Right lung (tissue), 10 donors: ENCODE measurements at places on chromosomes 1 and 21. TPM values are rescaled to one million over a fixed set of nuclear protein-coding genes. Genes with fewer than 3 reads are reported as not detected.
A peak's percentile ranks its signal among the peaks of the same experiment; 100 is the strongest.

DNA sequence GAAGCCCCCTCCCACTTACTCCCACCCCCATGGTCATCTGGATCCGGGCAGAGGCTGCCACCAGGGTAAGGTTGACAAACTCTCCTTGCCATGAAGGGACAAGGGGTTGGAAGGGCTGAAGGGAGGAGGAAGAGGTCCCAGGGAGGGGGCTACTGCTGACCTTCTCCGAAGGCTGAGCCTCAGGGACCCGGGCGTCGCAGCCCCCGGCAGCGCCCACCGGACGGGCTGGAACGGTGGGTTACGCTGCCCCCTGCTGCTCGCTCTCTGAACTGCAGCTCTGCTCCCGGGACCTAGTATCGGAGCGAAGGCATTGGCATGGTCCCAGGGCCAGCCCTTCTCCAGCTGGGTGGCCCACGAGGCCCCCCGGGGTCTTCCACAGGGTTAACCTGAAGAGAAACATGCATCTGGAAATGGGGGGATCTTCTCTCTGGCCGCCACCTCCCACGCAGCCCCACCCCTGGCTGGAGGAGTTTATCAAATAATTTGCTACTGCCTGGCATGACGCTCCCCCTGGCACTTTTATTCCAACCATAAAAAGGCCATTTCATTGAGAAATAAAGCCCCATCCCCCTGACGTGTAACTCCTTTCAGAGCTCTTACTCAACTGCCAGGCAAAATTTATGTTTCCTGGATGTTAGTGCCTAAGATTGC is 70.4 kb upstream of the TARDBP start:
- peak; percentile 65 for DNase-seq

DNA sequence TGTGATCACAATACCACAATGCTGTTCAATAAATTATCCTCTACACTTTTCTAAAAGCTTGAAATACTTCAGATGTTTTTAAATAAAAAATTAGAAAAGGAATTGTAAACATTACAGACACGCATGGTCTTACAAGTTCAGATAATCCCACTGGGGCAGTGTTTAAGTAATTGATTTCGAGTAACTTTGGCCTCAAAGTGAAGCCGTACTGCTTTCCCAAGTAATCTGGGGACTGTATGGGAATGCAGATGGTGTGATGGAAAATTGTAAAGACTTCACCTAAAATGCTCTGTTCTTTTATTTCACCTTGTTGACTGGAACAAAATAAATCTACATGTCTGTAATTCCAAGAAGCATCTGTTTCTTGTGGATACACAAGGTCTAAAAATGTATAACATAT is 401.7 kb upstream of the LYPLAL1 start:
- DNase-seq: no peak

DNA sequence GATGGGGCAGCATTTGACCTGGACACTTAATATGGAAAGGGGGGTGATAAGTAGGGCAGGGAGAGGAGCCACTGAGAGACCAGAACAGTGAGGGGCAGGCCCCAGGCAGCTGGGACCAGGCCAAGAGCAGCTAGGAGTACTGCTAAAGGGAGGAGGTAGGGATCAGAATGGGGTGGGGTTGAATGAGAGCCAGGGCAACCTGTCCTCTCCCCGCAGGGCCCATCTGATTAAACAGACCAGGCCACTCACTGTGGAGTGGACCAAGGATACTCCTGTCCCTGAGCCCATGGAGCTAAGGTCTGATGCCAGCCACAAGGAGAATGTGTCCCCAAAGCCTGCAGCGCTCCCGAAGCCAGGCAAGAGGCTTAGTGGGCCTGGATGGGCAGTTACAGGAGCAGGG is 2.1 kb downstream of the C1orf167 start:
- no peak for DNase-seq

DNA sequence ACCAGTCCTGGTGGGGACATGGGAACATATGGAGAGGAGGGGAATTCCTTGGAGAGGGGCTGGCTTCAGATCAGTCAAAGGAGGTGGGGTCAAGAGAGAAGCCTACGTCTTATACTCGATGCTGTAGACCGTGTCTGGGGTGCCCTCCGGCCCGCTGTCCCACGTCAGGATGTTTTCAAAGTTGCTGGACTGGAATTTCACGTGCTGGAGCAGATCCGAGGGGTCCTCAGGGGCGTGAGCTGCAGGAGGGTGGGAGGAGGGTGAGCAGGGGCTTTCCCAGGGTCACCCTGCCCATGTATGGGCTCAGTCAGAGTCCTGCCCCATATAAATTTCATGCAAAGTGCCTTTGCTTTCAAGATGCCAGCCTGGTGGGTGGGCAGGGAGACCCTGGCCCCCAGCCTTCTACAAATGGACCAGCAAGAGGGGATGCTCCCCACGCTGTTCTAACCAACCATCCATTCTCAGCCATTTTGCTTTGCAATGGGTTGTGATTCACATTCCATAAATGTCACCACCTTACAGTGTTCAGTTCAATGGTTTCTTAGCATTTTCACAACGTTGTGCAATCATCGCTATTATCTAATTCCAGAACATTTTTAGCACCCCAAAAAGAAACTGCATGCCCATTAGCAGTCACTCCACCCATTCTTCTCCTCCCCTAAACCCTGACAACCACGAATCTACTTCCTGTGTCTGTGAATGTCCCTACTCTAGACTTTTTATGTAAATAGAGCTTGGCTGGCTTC is 4.3 kb downstream of the IL22RA1 start:
- no peak for DNase-seq

GRCh38 chr1:154478639-154479038 is 23.4 kb upstream of the TDRD10 start:
- DNase-seq: no peak

DNA sequence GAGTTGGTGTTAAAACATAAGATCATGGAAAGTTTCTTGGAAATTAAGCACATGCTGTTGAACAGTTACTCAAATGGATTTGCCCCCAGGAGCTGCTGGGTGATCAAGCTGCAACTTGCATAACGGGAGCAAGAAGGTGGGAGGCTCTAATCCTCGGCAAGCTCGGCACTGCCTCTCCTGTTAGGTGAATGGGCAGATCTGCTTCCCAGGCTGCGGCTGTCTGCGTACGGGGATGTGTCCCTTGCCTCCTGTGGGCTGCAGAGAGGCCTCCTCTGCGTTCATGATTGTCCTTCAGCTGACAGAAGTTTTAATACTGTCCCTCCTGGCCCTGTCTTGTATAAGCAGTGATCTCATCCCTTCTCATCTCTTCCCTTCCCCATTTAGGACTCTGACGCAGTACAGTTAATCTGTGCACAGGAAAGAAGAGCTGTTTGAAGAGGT is 36.7 kb downstream of the ATP1A1 start:
- DNase-seq: no peak

- DNase-seq: peak; percentile 42
These were observed 302.1 kb upstream of the RRP15 start for GRCh38 chr1:217983051-217983375.

AGRN gene
- 121 TPM for polyA plus RNA-seq

DNA sequence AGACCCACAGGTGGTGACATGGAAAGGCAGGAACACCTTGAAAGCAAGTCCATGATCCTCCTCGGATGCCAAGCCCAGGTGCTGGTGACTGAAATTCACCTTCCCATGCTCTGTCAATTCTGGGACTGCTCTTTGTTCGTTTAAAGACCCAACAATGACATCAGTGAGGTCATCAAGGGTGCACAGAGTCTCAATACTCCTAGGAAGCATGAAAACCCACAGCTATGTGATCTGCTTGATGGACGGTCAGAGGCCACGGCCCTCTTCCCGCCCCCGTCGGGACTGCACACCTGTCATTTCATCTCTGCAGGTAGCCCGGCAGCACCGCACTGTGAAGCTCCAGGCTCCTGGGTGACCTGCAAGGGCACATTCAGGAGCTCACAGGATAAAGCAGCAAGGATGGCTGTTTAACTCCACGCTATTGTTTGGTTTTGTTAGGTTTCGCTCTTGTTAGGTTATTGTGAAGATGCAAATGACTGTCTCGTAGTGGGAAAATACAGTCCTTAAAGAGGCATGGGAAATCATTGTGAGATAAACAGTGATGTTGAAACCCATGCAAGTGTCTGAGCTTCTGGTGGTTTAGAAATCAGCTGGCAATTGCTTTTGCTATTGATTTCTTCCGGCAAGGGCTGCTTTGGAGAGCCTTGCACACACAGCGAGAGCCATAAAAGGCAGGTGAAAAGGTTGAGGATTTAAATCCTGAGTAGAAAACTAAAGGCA is 124.8 kb upstream of the AJAP1 start:
- no peak for DNase-seq

LAMC2 gene
- 40.2 TPM for polyA plus RNA-seq

GRCh38 chr1:156523801-156524480 is 23.4 kb upstream of the MEF2D start:
- no peak for DNase-seq

- no peak for DNase-seq
These were observed 358.6 kb upstream of the LYPLAL1 start for GRCh38 chr1:218815076-218815475.

DNA sequence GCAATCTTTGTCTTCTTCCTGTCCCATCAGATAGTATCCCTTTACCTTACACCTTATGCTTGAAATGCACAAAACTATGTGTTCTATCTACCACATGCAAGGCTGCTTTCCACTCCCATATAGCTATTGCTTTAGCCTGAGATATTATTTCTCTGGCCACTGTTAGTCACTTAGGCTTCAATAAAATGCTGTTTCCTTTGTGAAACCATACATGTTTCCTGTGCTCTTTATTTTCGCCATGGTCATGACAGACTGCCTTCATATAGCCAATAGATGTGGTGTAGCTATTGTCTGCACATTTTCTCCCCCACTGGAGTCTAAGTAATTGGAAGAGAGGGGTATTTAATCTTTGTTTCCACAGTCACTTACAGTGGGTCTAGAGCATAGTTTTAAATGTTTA is 108.4 kb downstream of the GREM2 start:
- no peak for DNase-seq

ACTN2 gene
- 2.3 TPM for polyA plus RNA-seq

CDA gene
- 0.50 TPM for polyA plus RNA-seq

- no peak for DNase-seq
These were observed 8.3 kb downstream of the NHLH2 start for GRCh38 chr1:115832651-115833050.

GRCh38 chr1:107135463-107135862 is 5.4 kb upstream of the NTNG1 start:
- DNase-seq: no peak

DNA sequence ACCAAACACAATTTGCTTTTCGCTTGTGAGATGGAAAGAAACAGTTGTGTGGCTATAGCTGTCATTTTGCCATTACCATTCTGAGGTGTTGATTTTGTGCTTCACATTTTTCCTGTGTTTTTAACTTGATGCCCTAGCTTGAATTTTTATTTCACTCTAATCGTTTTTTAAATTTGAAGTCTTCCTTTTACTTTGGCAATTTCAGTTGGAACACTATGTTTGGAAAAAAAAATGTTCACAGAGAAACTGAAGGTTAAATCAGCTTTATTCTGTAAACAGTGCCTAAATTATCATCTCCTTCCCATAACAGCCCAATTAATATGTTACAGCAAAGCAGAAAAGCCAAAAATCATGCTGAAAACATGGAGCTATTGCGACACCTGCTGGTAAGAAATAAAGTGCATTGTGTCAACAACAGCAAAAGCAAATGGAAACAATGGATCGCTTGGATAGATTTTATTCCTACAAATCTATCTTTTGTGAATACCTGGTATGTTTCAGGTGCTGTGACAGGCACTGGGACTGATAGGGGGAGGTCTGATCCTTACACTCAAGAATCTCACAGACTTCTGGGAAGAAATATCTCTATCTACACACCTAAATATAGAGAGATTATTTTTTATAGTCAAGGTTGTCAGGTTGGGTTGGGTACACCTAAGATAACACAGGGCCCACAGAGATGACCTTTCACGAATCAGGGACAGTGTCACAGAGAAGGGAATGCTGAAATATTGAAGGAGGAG is 16.2 kb upstream of the ERICH3 start:
- DNase-seq: peak; percentile 58

DNA sequence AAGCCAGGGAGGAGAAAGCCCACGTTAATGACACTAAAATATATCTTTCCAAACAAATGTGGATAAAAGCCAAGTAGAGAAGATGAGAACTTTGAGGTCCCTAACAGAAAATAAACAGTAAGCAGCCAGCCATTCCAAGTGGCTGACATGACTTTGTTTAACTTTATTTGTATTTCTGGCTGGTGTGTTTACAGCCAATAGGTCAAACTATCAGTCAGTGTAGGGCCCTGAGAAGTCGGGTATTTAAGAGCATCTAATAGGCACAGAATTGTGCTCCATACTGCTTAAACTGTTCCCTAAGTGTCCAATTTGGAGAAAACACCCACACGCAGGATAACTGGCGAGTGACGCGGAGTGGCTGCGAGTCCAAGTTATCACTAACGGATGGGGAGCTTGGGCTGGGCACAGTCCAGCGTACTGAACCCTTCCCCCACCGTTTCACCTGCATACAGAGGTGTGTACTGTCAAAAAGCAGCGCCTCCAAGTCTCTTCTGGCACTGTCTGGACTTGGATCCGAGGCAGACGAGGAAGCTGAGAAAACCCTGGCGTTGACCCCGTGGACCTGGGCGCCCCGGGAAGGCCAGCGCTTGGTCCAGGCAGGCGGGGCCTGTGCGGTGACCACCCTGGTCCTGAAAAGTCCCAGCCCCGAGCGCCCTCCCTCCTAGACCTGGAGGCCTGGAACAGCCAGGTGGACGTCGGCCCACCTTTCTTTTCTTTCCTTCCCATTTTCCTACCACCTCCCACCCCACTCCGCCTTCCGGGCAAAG is 662 bp upstream of the LGALS8 start:
- no peak for DNase-seq

LCE3D gene
- not detected for polyA plus RNA-seq

DNA sequence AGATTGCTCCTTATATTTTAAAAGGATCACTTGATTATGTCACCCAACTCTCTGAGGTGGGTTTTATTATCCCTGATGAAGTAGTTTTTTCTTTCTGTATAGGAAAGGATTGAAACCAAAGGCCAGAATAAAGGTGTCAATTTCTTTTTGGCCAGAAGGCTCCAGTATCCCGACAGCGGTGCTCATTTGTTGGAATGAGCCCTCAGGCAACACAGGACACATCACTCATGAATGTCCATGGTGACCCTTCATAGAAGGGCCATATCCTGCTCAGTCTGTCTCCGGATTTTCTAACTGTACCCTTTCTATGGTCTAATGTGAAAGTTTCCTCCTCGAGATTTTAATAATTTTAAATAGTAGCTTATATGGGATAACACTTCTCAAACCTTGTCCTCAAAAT is 171.3 kb upstream of the USP24 start:
- DNase-seq: no peak

- no peak for DNase-seq
These were observed 52.8 kb downstream of the TOMM20 start for GRCh38 chr1:235075777-235076308.

- no peak for DNase-seq
These were observed 27.6 kb downstream of the COQ8A start for GRCh38 chr1:226967665-226968064.

DNA sequence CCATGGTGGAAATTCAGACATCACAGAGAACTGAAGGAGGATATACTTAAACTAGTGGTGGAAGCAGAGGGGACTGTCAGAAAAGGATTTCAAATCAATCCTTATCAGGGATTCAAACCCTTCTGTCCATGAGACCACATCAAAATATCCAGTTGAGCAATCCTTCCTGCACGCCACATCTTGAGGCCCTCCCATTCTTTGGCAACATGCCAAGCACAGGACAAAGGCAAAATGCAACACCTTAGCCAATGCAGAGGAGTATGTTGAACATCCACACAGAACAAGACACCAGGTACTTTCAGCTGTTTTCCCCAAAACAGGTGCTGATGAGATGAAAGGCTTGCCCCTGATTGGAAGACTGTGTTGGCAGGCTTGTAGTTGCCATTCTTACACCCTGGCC is 81.8 kb upstream of the PLXNA2 start:
- DNase-seq: no peak

KIAA0040 gene
- polyA plus RNA-seq: 22.5 TPM

NHLH1 gene
- polyA plus RNA-seq: 0.16 TPM
